Upper lobe of right lung (tissue), 1 donor: ENCODE measurements at places on chromosomes 1 and 21.

DNA sequence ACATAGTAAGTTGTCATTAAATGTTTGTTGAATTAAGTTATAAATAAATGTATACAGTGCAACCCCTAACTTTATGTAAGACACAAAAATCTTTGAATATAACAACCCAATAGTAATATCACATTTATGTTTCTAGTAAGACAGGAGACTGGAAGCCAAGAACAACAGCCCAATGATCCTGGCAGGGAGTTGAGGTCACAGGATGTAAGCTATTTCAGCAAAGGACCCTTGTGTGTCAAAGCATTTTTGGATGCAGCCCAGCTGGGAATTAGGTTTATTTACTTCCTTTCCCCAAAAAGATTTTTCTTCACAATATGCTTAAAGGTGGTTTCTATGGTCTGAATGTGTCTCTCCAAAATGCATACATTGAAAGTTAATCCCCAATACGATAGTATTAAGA is 34.0 kb upstream of the ABCA4 start:
- no peak overlapping the region for H3K27ac ChIP-seq
- no peaks in the 10 kb centered on the region for H3K27me3 ChIP-seq
- no peak overlapping the region for H3K4me3 ChIP-seq
- no peaks in the 10 kb centered on the region for H3K36me3 ChIP-seq
- no peak for DNase-seq

- H3K27me3 ChIP-seq = peaks cover 53% of the 10 kb centered on the region
- DNase-seq = no peak
- H3K27ac ChIP-seq = no peak overlapping the region
- no peaks in the 10 kb centered on the region for H3K36me3 ChIP-seq
- peak overlapping the region; percentile 50 for H3K4me3 ChIP-seq
- peaks cover 7% of the 10 kb centered on the region for H3K4me1 ChIP-seq
These were observed 433 bp upstream of the KAZN start for GRCh38 chr1:14598007-14598497.

- peak within 1 kb of the TSS; percentile 63 for H3K27ac ChIP-seq
- peak; percentile 72 for DNase-seq
These were observed at the start of gene CCDC28B for GRCh38 chr1:32200226-32201010. Gene CCDC28B, plus strand, starts transcription at chr1:32200595. Its CDS starts 1,341 bp downstream, at chr1:32201936.

GRCh38 chr1:85220756-85221201 is 20.0 kb upstream of the SYDE2 start:
- no peaks in the 10 kb centered on the region for H3K27me3 ChIP-seq
- H3K27ac ChIP-seq = no peak overlapping the region
- no peak for DNase-seq
- no peak overlapping the region for H3K4me3 ChIP-seq
- no peaks in the 10 kb centered on the region for H3K36me3 ChIP-seq

DNA sequence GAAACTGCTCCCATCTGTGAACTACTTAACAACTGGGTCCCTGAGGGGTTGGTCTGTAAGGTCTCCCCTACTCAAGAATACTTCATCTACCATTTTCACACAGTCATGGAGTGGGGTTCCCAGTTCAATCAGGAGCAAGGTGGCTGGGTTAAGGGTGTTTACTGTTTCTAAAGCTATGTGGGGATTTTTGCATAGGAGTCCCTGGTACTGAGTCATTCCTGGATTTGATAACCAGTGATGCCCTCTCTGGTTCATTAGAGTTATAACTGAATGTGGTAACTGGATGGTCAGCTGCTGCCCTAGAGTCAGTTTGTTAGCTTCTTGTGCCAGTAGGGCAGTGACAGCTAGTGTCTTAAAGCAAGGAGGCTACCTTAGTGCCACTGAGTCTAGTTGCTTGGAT is 29.4 kb upstream of the KCNJ15 start:
- H3K36me3 ChIP-seq = no peaks in the 10 kb centered on the region
- H3K27ac ChIP-seq = no peak overlapping the region
- H3K27me3 ChIP-seq = no peaks in the 10 kb centered on the region
- no peaks in the 10 kb centered on the region for H3K4me1 ChIP-seq

DNA sequence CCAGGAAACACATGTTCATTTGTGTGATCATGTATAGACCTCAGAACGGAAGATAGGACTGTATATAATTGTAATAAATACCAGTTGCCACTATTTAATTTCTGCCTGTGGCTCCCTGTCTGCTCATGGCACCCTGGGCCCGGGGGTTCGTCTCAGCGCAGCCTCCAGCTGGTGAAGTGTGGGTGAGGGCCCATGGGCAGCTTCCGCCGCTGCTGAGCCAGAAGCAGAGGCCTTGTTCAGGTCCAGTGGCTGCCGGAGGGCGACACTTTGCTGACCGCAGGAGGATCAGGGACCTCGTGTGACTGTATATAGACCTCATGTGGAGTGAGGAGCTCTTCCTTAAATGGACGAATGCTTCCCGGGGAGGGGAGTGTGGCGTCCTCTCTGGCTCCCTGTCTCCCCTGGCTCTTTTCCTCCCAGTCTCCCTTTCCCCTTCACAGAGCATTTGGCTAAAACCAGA is 155.9 kb downstream of the PEX14 start:
- no peak overlapping the region for H3K4me3 ChIP-seq
- no peaks in the 10 kb centered on the region for H3K27me3 ChIP-seq
- H3K27ac ChIP-seq = no peak overlapping the region
- H3K36me3 ChIP-seq = no peaks in the 10 kb centered on the region
- peaks cover 19% of the 10 kb centered on the region for H3K4me1 ChIP-seq

GRCh38 chr1:224922404-224923164 is 6.9 kb upstream of the DNAH14 start:
- no peaks in the 10 kb centered on the region for H3K36me3 ChIP-seq
- DNase-seq = no peak
- H3K4me1 ChIP-seq = no peaks in the 10 kb centered on the region
- no peak overlapping the region for H3K4me3 ChIP-seq

GRCh38 chr1:12339396-12339795 is 109.6 kb downstream of the VPS13D start:
- H3K27ac ChIP-seq = no peak overlapping the region
- peaks cover 34% of the 10 kb centered on the region for H3K36me3 ChIP-seq
- H3K27me3 ChIP-seq = no peaks in the 10 kb centered on the region
- no peak overlapping the region for H3K4me3 ChIP-seq
- H3K4me1 ChIP-seq = peaks cover 25% of the 10 kb centered on the region

GRCh38 chr21:44987886-44988606 is 48.2 kb downstream of the SLX9 start:
- no peaks in the 10 kb centered on the region for H3K4me1 ChIP-seq
- peak; percentile 58 for DNase-seq
- no peaks in the 10 kb centered on the region for H3K36me3 ChIP-seq
- H3K4me3 ChIP-seq = no peak overlapping the region
- H3K27ac ChIP-seq = no peak overlapping the region

- DNase-seq = no peak
- peaks cover 49% of the 10 kb centered on the region for H3K4me1 ChIP-seq
- peak overlapping the region; percentile 71 for H3K27ac ChIP-seq
- no peak overlapping the region for H3K4me3 ChIP-seq
These were observed 25.0 kb upstream of the PHTF1 start for GRCh38 chr1:113784104-113784779.

GRCh38 chr1:113128116-113128515 is 55.1 kb downstream of the LRIG2 start:
- DNase-seq = no peak
- H3K27ac ChIP-seq = no peak overlapping the region
- H3K27me3 ChIP-seq = no peaks in the 10 kb centered on the region
- no peaks in the 10 kb centered on the region for H3K4me1 ChIP-seq
- H3K4me3 ChIP-seq = no peak overlapping the region

DNA sequence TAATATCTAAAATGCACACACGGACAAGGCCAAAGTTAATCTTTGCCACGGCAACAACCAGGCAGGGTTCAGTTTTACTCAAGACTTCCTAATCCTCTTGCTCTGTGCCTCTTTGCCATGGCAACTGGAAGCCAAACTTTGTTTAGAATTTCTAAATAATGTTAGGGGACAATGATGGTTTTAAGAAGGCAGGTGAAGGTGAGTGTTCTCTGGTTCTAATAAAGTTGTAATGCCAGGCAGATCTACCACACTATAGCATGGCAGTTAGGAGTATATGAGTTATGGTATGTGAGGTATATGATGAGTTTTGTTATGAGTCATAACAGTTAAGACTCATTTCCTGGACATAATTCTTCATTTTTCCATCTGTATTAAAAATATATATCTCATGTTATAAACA is 2.7 kb downstream of the PTPRC start:
- peak overlapping the region; percentile 88 for H3K27ac ChIP-seq
- no peaks in the 10 kb centered on the region for H3K36me3 ChIP-seq
- peak overlapping the region; percentile 47 for H3K4me3 ChIP-seq
- DNase-seq = no peak
- H3K4me1 ChIP-seq = no peaks in the 10 kb centered on the region

DNA sequence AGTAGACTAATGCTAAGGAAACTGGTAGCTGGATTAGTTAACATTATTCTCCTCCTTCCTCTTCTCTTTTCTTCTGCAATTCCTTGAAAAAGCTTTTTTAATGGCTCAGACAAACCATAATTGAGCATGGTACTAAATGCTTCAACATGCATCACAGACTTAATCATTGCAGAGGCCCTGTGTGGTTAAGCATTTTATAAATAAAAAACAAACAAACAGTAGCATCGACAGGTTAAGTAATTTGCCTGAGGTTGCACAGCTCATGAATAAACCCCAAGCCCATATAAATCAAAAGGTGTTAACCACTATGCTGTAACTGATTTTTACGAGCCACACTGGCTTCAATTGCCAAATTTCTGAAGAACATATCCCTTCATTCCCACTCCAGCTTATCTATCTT is 462.1 kb downstream of the LMO4 start:
- H3K27ac ChIP-seq = no peak overlapping the region
- no peak for DNase-seq
- H3K4me3 ChIP-seq = no peak overlapping the region
- no peaks in the 10 kb centered on the region for H3K36me3 ChIP-seq
- H3K4me1 ChIP-seq = no peaks in the 10 kb centered on the region

GRCh38 chr1:240000634-240001033 is 91.0 kb upstream of the FMN2 start:
- no peak overlapping the region for H3K4me3 ChIP-seq
- H3K36me3 ChIP-seq = no peaks in the 10 kb centered on the region
- no peaks in the 10 kb centered on the region for H3K4me1 ChIP-seq
- H3K27ac ChIP-seq = no peak overlapping the region

DNA sequence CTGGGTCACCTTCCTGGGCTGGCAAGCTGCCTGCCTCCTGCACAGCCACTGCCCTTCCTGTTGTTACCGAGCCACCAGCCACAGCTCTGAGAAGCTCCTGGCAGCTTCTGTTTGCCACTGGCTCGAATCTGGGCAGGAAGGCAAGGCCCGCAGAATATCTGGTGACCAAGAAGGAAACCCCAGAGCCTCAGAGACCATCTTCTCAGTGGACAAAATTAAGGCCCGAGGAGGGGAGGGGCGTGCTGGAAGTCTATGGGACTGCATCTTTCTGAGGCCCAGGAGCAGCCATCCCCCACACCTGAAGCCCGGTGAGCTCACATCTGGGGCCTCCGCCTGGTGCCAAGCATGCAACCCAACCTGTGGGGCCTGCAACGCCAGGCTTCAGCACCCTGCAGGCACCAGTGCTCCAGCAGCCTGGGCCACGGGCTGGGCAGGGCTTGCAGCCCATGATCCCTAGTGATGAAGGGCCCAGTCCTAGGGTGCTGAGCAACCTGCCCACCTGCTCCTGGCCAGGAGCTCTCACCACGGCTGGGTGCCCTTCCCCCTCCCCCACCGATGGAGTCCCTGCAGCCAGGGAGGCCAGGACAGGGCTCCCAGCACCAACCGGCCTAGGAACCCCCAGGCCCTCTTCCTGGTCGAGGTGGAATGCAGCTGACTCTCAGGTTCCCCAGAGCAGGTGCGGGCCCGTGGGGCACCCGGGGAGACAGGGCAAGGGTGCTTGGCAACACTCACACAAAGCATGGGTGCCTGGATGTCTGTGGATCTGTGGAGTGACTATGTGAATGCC is 879 bp downstream of the CPTP start:
- H3K4me3 ChIP-seq = peak overlapping the region; percentile 98
- peaks cover 17% of the 10 kb centered on the region for H3K36me3 ChIP-seq
- H3K4me1 ChIP-seq = peaks cover 27% of the 10 kb centered on the region

DNA sequence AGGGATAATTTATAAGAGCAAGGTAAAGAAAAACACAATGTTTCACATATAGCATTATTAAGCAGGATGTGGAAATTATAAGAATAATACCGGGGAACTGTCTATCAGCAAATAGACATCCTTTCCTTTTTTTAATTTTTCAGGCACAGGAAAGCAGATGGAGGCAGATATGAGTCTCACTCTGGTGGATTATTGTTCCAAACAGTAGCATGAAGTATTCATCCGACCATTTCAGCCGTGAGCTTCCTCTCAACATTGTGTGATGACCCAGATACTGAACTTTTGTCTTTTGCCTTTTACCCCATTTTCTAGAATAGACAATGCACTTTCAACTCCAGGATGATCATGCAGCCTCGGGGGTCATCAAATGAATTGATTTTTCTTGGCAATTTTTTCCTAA is 599.8 kb downstream of the ADGRL2 start:
- H3K27me3 ChIP-seq = no peaks in the 10 kb centered on the region
- no peak overlapping the region for H3K27ac ChIP-seq
- H3K4me1 ChIP-seq = no peaks in the 10 kb centered on the region
- H3K36me3 ChIP-seq = no peaks in the 10 kb centered on the region
- DNase-seq = no peak

- H3K4me3 ChIP-seq = no peak overlapping the region
- no peaks in the 10 kb centered on the region for H3K27me3 ChIP-seq
- H3K4me1 ChIP-seq = peaks cover 14% of the 10 kb centered on the region
- H3K27ac ChIP-seq = no peak overlapping the region
These were observed 385.4 kb upstream of the VAMP3 start for GRCh38 chr1:7385471-7386225.

DNA sequence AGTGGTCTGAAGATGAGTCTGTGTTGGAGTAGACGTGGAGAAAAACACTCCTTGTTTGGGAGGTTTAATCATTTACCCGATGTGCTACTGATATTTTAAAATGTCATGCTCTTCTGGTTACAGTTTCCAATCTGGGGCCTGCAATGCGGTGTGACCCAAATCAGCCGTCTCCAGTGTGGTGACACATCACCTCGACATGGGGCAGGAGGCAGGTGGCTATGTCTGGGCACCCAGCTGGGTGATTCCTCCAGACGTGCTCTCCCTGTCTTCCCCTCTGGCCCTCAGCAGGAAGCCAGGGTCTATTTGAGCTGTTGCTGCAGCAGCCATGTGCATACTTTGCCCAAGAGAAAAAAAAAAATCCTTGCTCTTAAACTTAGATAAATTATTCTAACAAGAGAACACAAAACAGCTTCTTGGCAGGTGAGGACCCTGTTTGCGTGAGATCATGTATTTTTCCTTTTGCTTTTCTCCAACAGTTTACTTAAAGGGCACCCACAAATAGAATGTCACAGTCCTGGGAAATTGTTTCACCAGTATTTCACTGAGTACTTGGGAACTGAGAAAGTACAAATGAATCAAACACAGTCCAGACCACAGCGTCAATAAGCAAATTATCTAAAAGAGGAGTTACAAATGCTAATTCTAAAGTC is 38.9 kb upstream of the MAP10 start:
- H3K27me3 ChIP-seq = no peaks in the 10 kb centered on the region
- no peak for DNase-seq
- no peak overlapping the region for H3K27ac ChIP-seq
- peaks cover 12% of the 10 kb centered on the region for H3K4me1 ChIP-seq

- peaks cover 35% of the 10 kb centered on the region for H3K4me1 ChIP-seq
- H3K27me3 ChIP-seq = no peaks in the 10 kb centered on the region
- H3K27ac ChIP-seq = peak overlapping the region; percentile 89
- no peaks in the 10 kb centered on the region for H3K36me3 ChIP-seq
- H3K4me3 ChIP-seq = peak overlapping the region; percentile 77
- DNase-seq = no peak
These were observed 2.3 kb downstream of the RHOU start for GRCh38 chr1:228737601-228738041.
